DMS79 treated with DMSO at 0.1 percent for 48 hours (cell line): ENCODE measurements at places on chromosomes 3 and 15.
A peak's percentile ranks its signal among the peaks of the same experiment; 100 is the strongest.

GRCh38 chr3:112467539-112467938, 31.7 kb downstream of the BTLA start:
- no peak for DNase-seq

GRCh38 chr3:124845406-124845805, 41.8 kb downstream of the ITGB5 start:
- no peak for DNase-seq

DNA sequence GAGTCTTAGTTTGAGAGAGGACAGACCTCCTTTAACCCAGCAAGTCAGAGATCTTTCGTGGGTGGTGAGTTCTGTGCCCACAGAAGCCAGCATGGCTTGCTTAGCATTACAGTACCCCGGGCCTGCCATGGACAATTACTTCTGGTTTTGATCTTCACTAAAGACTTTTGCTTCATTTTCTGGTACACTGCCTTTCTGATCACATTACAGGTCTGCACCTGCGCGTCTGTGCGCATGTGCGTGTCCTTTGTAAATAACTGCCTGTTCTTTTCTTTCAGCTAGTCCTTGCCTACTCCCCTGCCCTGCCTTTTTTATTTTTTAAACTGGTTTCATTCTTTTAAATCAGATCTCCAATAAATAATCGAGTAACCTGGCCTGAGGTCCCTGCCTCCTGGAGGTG, 57.1 kb upstream of the CMTM8 start:
- DNase-seq = peak; percentile 23

DNA sequence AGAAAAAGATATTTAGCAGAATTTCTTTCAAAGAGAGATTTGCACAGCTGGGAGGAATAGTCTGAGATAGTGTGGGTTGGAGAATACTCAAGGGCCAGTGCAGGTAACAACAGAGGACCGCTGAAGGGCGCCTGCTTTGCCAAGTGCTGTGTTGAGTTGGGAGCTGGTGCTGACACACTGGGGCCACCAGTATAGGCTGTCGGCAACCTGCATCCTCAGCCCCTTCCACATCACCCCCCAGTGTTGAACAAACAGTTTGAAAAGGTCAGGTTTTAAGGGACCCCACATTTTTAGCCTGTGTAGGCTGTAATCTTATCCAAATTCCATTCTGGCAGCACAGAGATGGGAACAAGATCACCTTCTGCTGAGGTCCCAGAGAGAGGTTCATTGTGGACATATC, 96.6 kb downstream of the ABHD5 start:
- DNase-seq = no peak

- no peak for DNase-seq
Observed at GRCh38 chr15:69403594-69403993, 10.6 kb upstream of the KIF23 start.

DNA sequence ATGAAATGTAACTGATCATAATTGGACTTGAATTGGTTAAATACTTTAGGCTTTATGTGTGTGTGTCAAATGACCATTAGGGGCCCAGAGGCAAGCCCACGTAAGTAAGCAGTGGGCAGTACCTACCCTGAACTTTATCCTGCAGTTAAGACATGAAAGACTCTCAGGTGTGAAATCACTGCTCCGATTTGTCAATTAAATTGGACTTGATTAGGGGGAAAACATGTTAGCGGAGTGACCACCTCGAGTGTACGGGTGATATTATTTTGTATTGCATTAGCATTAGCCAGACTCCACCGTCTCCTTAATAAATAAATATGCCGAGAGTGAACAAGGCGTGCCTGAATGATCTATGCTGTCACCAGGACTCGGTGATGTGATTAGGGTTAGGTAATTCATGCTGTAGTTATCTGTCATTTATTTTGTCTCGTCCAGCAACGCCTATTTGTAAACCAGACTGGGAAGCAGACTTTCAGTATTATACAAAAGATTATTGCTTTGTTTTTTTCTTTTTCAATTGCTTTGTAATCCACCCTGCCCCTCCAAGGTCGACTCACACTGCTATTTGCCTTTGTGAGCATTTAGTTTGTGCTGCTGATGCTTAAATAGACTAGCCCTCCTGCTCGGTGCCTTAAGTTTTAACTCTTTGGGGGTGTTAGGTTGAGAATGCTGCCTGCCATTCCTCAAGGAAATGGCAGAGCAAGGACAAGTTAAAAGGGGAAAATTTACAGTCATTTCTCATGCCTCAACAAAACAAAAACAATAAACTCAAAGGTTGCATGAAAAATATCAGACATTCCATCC, 1.8 kb downstream of the RBMS3 start:
- DNase-seq = peak; percentile 16

GRCh38 chr3:47985381-47985780, 30.8 kb downstream of the MAP4 start:
- DNase-seq = no peak
